ENCODE measurements at places on chromosomes 3 and 15.

DNA sequence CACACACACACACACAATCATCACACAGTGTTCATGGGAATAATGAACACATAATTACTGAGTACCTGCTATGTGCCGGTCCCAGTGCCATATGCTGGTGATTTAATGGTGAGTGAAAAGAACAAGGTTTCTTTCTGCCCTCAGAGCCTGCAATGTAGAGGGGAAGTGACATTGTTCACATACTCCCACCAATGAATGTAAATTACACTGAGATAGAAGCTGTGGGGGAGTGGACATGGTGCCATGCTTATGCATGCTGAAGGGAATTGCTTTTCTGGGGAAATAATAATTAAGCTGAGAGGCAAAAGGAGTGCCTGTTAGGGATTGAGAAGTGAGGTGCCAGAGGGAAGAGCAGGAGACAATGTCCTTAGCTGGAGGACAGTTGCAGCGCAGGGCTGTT lies 175.1 kb downstream of the MFSD1 start:
- DNase-seq: no peak

DNA sequence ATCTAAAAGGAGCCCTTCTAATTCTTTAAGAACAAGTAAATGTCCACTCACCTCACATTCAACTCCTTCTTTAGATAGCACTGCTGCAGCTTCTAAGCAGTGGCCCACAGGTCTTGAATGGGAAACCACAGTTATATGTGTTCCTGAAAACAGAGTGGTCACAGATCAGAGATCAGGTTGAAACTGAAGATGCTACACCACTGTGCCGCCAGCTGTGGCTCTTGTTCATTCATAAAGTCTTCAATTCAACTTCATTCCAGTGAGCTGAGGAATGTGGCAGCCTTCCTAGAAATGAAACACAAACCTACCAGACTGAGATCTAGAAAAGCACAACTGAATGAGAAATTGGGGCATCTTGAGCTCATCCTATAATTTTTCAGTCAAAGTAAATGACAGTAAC lies 4.0 kb downstream of the PDHB start:
- DNase-seq: no peak

DNA sequence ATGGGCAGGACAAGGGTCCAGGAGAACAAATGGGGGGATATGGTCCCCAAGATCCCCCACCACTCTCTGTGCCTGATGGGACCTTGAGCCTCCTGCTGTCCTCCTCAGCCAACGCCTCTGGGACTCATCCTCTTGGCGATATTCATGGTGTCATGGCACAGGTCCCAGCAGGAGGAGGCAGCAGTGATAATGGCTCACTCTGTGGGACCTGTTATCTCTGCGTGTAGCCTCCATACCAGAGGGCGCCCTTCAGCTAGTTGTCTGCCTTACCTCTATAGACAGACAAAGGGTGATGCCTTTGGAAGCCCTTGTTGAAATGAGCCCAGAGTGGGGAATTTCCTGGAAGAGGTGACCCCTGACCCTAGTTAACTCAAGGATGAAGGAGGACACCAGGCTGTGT lies 7.4 kb downstream of the ZBTB47 start:
- peak; percentile 29 for DNase-seq

GRCh38 chr15:59590027-59590426 lies 21.6 kb upstream of the GCNT3 start:
- DNase-seq: no peak

- peak; percentile 90 for DNase-seq
These were observed 1.4 kb downstream of the FURIN start for GRCh38 chr15:90869601-90870353.

GRCh38 chr3:151644020-151644620 lies 89.6 kb upstream of the AADACL2 start:
- no peak for DNase-seq

- DNase-seq: no peak
These were observed 152.5 kb upstream of the PEX5L start for GRCh38 chr3:180189310-180189648.

- DNase-seq: no peak
These were observed 227.7 kb upstream of the HES1 start for GRCh38 chr3:193908181-193908744.

- no peak for DNase-seq
These were observed 4.7 kb downstream of the MESP1 start for GRCh38 chr15:89746386-89746780.

All from NCI-H510A (cell line).